ENCODE measurements at places on chromosomes 7 and 10.

GRCh38 chr7:25624833-25625232, 396.5 kb upstream of the NPVF start:
- DNase-seq = no peak

DNA sequence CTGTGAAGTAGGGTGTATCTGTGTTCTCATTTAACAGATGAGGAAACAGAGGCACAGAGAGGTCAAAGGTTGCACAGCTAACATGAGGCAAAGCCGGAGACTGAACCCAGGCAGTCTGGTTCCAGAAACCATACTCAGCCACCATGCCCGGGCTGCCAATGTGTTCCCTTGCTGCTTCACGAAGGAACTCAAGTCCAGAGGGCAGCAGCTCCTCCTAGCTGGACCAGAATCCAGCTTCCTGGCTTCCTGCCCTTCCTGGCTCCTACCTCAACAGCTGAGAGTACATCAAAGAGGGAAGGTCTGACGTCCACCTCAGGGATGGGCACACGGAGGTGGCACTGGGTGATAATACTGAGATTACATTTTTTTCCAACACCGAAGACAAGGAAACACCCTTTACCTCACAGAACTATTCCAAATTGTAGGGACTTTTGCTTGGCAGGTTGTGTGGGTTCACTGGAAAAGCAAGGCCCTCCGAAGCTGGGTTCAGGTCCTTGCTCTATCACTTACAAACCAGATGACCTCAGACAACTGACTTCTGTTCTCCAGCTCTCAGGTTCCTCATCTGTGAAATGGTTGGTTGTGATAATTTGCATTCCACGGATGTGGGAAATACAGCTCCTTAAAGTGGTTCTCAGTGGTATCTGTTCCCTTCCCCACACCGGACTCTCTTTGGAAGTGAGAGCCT, 154.1 kb upstream of the ZMIZ1 start:
- no peak for DNase-seq

DNA sequence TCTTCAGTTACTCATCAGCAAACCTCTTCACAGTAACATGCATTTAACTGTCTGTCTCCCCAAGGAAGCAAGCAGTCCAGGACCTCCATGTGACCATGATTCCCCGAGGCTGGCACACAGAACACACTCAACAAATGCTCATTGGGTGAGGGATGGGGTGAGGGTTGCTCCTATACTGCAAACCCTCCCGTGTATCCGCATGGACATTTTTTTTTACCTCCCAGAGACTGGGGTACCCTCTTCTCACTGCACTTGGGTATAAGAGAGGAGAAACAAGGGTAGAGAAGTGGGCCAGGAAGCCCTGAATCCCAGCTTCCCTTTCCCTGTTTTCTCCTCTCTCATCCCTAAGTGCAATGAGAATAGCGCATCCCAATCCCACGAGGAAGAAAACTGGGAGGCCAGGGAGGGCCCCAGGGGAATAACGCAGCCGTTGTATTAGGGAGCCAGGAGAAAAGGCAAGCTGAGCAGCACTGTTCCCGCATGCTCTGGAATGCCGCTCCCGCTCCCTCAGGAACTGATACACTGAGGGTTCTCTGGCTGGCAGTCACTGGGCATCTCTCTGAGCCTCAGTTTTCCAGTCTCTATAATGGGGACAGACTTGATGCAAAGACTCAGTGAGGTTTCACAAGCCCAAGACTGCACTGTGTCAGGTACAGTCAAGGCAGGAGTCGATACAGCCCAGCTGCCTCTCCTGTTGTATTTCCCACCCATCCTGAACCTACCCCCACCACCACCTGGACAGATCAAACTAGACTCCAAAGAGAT, 134.6 kb downstream of the GRID1 start:
- no peak for DNase-seq

DNA sequence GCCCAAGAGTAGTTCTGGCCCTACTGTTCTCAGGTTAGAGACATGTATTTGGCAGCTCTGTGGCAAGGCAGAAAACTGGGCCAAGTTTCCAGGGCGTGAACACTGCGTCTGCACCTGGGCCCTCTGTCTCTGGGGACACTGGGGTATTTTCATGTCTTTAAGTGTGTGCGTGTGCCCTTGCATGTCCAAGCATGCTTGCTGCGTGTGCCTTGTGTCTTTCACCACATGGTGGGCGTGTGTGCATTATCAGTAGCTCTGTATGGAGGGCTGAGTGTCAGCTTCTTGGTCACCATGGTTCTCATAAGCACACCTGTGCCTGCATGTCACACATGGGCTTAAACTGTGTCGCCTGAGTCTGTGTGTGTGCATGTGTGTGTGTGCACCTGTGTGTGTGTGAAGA, 69.3 kb downstream of the HIPK2 start:
- no peak for DNase-seq

DNA sequence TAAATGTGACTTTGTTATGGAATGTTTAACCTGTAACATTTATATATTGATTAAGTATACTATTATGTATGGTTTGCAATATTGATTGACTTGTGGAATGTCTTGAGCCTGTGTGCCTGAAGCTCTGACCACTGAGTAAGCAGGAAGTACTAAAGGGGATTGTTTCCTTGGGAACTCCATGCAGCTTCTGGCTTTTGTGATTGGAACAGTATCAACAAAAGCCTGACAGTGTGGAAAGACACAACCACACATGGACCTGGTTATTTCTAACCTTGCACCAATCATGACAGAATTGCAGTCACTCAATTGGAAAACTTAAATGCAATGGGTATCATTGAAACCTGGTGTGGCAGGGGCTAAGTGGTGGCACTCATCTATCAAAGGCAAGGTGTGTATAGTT, 45.5 kb upstream of the PIK3CG start:
- DNase-seq = no peak

DNA sequence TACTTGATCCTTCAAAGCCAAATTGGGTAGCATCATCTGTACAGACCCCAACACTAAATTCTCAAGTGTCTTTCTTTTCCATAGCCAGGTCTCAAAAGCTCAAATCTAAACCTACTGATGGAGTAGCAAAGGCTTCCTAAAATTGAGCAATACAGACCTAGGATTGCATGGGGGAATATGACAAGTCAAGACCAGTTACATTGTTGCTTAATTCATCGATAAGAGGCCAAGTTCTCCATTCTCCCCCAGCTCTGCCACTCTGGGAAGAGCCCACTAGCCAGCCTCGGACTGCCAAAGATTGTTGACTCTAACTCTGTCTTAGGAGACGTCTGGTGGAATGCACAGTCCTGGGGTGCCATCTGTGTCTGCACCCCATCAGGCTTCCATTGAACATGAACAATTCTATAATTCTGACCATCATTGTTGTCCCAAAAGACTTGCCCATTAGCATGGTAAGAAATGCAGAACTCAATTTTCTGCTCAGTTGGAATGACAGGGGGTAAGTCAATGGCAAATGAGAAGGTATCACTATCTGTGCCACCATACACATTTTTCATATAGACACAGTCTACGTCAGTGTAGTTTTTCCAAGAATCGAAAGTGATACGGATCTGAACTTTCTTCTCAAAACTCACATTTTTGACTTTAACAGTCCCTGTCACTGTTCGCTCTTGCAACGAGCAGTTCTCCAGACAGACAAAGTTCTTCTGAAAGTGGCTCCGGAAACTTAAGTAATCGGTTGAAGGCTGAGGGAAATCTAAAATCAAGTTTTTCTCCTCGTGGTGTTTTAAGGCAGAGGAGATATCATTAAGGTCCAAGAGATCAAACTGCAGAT, 2.9 kb downstream of the PPP1R3C start:
- no peak for DNase-seq

DNA sequence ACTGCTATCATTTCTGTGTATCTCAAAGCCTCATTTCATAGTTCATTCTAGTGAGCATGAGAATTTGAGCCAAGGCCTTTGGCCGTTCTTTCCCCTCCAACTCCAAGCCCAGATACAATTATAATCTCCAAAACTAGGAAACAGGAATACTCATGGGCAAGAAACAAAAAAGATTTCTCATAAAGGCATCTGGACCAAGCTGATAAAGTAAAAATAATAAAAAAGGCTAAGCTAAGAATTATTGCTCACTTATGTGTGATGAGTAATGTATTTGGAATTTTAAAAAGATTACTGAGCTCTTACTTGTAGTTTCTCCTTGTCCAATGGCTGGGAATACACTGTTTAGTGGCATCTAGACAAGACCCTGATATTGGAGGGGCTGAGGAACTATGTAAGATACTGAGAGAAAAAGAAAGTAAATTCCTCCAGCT, 196.4 kb upstream of the POM121L12 start:
- DNase-seq = no peak

- no peak for DNase-seq
Observed at GRCh38 chr10:84416245-84416555, 87.8 kb downstream of the CCSER2 start.

DNA sequence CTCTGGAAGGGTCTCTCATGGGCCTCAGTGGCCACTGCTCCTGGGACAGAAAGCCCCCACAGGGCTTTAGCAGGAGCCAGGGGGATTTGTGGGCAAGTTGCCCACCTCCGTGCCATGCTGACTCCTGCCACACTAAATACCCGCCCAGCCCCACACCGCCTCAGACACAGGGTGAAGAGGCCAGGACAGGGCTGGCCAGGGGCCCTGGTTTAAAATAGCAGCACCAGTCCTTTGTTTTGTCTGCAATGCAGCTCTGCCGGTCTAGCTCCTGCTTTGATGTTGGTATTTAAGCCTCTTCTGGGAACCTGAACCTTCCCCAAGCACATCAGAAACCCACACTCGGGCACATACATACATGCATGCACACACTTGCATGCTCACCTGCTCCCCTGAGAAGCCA, 14.4 kb upstream of the TNRC18 start:
- DNase-seq = no peak

- DNase-seq = no peak
Observed at GRCh38 chr10:122132882-122133565, 138.1 kb upstream of the BTBD16 start.

GRCh38 chr7:76122516-76123239, 74.8 kb downstream of the MDH2 start:
- no peak for DNase-seq

DNA sequence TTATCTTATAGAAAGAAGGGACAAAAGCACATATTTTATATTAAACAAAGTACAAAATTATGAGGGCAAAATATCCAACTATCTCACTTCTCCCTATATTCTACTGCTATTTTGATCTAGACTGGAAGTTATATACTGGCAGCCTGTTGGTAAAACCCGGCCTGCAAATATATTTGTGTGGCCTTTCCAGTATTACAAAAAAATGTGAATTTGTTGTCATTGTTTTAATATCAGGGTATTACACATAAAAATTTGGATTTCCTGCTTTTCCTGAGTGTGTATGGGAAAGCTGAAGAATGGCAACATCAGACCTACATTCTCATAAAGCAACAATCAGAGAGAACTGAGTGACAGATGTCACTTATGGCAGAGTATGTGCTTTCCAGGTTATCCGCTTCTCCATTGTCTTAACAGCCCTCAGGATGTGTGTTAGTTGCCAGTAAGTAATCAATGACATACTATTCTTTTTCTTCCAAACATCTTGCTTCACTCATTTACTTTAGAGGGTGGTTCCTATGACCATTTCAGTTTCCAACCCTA, 7.3 kb downstream of the SYPL1 start:
- DNase-seq = no peak

DNA sequence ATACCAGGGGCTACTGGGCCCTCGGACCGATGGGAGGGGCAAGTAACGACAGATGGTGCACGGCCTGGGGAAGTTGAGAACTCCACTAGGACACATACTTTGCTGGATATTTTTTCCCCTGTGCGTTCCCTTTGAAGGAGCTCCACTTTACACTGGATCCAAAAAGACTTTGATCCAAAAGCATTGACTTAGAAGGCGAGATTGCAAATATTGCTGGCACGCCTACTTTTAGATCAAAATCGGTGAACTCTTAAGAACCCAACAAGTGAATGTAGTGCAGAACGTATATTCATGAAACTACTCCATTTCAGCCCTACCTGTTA, 436 bp upstream of the SLC25A13 start:
- no peak for DNase-seq

DNA sequence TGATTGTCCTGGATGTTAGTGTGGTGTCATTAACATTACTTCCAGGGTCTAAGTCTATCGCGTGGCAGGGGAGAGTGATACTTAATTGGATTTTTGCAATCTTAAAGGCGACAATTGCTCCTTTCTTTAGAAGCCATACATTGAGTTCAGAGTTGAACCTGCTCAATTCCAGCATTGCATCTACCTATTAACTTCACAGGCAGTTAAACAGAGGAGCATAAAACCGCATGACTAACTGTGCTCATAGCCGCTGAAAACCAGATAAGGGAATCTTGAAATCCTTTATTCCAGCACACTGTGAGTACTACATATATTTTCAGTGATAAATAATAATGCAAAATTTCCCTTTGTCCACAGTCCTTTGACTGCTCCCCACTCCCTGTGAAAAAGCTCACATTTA, 255.3 kb downstream of the STK31 start:
- no peak for DNase-seq

DNA sequence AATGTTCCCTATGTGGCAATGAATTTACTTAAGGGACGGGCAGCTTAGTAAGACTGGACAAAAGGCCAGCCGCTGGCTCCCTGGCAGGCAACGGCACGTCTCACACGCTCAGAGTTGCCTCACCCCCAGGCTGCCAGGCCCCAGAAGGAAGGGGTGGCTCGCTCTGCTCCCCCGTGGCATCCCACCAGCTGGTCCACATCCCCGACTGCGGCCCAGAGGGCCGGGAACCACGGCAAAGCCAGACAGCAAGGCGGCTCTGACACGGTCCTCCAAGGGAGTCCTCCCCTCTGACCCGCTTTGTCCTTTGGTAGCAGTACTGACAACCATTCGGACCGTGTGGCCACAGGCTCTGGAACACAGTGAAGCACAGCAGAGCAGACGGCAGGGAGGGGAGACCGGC, 34.1 kb downstream of the NUDT1 start:
- DNase-seq = no peak

DNA sequence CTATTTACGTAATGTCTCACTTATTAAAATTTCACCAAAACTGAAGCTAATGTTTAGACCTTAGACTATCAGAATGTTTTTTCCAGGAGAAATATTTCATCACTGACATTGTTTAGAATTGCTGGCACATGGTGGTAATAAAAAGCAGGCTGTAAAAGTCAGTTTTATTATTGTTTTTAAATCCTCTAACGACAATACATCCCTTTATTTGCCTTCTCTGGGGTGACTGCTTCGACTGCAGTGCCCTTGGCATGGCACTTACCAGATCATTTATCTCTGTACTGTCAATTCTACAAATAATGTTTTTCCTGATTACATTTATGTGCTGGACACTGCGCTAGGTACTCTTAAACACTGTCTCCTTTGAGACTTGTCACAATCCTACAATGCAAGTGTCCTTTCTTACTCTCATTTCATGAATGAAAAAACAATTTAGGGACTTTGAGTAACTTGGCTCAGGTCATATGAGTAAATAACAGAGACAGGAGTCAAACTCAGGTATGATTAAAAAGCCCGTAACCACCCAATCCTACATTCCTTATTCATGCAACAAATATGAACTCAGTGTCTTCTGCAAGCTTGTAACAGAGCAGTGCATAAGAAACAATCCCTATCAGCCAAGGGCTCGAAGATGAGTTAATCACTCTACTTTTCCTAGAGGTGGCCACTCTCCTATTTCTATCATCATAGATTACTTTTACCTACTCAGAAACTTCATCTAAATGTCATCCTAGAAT, 5.6 kb upstream of the ING3 start:
- no peak for DNase-seq

Data from GM04503 (cell line).